Stimulated activated CD8-positive, alpha-beta memory T cell treated with anti-CD3 and anti-CD28 coated beads, Interleukin-15, amount 100 ng/mL, for 24 hours (primary cell): ENCODE measurements at places on chromosomes 7 and 10.

DNA sequence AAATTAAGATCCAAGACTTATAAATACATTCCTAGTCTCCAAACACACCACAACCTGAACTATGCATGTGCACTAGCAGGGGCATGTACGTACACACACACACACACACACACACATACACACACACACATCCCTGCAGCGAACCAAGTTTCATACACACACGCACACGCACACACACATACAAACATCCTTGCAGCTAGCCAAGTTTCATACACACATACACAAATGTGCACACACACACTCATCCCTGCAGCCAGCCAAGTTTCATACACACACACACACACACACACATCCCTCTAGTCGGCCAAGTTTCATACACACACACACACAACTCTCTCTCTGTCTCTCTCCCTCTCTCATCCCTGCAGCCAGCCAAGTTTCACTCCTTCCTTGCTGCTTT is 82.7 kb upstream of the WIPF3 start:
- no peak for DNase-seq

DNA sequence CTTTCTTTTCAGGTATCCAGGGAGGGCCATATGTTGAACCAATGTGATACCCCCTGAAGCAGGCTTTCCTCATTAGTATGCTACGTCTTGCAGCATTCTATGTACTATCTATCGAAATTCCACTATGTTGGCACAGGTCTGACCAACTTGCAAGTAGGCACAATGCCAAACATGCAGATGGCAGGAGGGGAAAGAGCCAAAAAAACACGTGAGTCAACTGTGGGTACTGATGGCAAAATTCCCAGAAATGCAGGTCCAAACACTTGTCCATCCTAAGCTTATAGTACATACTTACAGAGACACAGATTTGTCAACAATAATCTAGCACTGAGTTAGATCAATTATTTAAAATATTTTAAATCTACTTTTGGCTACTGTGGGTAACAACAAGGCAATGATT is 394.9 kb downstream of the DGKB start:
- no peak for DNase-seq

- DNase-seq: no peak
These were observed 98.1 kb downstream of the DPY19L1 start for GRCh38 chr7:34939175-34939574.

- no peak for DNase-seq
These were observed 70.2 kb downstream of the UBE2H start for GRCh38 chr7:129882531-129882930.

- DNase-seq: no peak
These were observed 2.5 kb upstream of the MACC1 start for GRCh38 chr7:20219446-20220292.

- DNase-seq: no peak
These were observed 324.0 kb downstream of the WDR37 start for GRCh38 chr10:1380088-1380671.

DNA sequence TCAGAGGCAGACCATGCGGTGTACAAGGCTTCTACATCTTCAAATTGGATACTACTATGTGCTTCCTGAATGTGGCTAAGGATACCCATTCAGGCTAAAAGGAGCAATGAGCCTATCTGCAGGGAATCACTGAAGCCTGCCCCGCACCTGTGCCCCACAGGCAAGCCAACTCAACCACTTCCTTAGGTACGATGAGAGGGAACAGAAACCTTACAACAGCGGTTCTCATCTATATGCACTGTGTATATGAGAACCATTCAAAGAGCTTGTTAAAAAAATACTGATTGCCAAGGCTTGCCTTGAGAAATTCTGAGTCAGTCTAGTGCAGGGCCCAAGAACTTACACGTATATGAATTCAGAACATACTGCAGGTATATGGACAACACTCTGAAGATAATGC is 679.6 kb downstream of the PARD3 start:
- no peak for DNase-seq

GRCh38 chr10:115860182-115861107 is 412.6 kb downstream of the GFRA1 start:
- no peak for DNase-seq

GRCh38 chr10:99536338-99537085 is 3.8 kb downstream of the NKX2-3 start:
- no peak for DNase-seq

DNA sequence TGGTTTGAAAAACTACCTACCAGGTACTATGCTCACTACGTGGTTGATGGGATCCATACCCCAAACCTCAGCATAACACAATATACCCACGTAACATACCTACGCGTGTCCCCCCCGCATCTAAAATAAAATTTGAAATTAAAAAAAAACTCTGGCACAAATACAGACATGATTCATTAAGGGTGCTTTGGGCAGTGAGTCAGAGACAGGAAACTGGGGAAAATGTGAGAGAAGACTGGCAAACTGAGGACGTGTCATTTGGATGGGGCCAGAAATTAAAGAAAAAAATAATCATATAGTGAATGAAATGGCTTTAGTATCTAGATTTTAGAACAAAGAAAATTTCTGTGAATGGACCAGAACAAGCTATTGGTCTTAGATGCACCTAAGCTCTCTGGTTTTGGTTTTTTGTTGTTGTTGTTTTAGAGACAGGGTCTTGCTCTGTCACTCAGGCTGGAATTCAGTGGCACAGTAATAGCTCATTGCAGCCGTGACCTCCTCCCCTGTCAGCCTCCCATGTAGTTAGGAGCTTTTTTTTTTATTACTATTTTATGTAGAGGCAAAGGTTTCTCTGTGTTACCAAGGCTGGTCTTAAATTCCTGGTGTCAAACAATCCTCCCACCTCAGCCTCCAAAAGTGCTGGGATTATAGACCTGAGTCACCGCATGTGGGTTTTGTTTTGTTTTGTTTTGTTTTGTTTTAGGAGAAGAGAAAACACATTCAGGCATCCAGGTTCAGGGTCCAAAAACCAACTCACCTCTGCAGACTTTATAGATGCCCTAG is 5.9 kb upstream of the PRSS58 start:
- no peak for DNase-seq

DNA sequence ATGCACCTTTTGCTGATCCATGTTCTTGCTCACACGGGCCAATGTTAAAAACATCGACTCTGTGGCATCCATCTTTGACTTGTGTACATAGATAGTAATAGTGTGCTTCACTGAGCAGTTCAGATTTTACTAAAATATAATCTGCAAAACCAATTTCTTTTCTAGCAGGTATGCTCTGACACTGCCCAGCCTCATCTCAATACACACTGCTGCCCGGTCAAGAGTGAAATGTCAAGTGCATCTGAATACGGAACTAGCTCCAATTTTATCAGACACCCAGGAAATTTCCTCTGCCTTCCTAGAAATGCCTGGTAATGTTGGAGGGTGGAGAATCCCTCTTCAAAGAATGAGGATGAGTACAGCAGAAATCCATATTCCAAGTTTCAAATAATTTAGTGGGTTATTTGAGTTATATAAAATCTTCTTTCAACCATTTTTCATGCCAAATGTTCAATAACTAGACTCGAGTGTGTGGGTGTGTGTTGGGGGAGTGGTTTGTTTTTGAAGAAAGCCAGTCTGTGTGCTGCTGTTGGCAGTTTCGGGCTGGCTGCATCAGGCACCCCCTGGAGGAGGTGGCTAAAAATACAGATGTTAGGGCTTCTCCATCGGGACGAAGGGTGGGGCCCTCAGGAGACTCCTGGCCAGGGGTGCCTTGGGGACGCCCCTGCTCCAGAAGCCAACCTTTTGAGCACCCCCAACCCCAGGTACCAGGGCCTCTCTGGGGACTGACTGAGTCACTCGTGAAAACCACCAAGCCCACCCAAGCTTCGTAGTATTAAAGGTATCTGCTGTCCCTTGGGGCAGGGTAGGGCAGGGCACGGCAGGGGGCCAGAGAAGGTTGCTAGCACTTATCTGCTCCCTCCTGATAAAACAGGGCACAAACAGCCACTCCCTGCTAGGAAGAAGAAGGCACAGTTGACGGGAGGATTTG is 15.4 kb downstream of the CTBP2 start:
- DNase-seq: no peak

- no peak for DNase-seq
These were observed 12.5 kb upstream of the AKR1E2 start for GRCh38 chr10:4813496-4813895.

DNA sequence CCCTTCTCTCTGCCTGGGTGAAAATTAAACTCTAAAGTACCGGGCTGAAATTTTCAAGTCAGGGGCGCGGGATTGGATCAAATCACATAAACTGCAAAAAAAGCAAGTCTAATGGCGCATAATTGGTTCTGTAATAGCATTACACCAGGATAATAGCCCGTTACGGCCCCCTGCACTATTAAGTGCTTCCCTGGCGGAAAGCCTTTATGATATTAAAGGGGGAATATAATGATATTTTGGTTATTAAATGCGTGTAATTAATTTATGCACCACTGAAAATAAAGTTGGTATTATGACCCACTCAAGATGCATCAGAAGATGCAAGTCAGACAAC is 744 bp upstream of the DRGX start:
- DNase-seq: no peak

DNA sequence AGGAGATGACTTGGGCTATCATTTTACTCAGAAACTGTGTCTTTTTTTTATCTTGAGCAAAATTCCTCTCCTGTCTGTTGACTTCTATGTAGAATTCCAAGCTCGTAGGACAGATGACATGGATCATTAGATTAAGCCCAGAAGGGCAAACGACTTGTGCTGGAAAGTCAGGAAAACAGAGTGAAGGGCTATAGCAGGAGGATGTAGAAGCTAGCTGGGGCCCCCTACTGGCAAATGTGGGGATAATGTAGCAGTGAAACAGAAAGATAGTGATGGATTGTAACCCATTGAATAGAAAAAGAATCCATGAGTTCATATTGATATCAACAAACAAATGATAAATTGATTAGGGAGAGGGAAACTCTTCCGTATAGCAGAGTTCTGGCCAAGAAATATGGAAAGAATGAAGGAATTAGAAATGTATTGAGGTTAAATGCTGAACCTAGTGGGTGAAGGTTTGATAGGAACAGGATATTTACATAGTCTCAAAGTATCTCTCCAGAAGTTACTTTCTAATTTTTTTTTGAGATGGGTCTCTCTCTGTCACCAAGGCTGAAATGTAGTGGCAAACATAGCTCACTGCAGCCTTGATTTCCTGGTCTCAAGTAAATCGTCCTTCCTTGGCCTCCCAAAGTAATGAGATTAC is 103.6 kb downstream of the LYZL1 start:
- DNase-seq: no peak

DNA sequence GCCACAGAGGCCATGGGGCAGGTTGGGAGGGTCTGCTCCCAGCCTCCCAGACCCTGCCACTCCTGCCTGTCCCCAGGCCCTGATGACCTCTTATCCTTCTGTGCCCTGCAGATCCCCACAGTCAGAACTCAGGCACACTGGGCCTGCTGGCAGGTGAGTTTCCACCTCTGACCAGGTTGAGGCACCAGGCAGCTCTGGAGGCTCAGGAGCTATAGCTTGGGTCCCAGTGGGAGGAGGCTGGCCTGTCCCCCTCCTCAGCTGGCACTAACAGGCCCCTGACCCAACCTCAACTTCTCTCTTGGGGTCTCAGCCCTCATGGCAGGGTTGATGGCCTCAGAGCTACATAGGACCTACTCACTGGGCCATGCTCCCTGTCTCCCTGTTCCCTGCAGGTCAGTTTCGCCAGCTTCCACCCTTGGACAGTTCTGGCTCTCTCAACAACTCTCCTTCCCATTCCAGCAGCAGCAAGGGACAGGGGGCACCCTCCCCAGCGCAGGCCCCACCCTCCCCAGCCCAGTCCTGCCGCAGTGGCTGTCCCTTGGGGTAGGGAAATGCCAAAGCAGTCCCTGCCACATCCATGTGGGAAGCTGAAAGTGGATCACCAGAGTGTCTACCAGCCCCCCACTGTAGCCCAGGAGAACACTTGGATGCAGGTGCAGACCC is 2.7 kb upstream of the AEBP1 start:
- DNase-seq: no peak

DNA sequence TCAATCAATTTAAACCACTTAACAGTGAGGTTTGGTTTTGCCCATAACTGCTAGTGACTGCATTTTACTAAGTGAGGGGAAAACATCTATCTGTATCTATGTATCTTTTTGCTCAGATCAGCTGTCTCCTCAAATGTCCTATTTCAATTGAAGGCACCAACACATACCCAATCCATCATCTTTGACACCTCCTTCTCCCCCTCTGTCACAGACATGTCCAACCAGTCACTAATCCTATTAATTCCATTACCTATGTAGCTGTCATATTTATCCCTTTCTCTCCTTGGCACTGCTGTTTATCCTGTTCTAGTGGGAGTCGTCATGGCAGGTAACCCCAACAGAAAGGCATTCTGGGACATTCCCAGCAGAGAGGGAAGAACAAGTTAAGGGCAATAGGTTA is 975.2 kb upstream of the AUTS2 start:
- DNase-seq: no peak

DNA sequence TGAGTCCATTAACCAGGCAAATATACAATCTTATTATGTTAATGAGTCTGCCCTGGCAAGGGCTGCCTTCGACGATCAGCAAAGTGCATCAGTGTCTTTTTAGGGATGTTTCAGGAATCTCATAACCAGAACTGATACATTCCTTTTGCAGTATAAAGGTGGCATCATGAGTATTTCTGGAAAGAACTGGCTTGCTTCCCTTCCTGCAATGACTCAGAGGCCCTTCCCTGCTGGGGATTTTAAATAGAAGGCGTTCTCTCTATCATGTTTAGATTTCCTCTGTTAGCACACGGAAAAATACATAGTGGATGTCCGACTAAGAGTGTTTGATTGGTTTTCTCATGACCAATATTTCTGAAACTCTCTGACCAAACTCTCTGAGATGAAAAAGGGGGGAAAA is 1.8 kb downstream of the NPS start:
- DNase-seq: no peak

DNA sequence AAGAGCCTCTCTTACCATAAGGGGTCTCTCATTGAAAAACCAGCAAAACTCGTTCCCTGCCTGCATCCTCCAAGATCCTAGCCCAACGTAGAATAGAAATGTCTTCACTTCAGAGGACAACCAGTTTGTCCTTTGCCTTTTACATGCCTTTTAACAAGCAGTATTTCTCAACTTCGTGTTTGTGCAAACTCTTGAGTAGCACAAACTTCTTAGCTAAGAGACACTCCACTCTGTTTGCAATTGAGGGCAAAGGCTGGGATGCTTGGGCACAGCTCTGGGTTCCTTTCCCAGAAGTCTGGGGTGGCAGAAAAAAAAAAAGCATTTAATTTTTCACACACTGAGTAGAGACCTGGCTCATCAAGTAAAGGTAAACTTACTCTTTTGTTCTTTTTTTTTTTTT is 19.5 kb upstream of the KCTD7 start:
- DNase-seq: no peak

- DNase-seq: no peak
These were observed 439.6 kb downstream of the GRID1 start for GRCh38 chr10:85926986-85927385.

GRCh38 chr10:21010615-21011014 is 113.5 kb upstream of the NEBL start:
- DNase-seq: no peak

GRCh38 chr7:28483112-28483511 is 70.8 kb downstream of the CREB5 start:
- DNase-seq: no peak
